ENCODE measurements at places on chromosomes 16 and 17.

DNA sequence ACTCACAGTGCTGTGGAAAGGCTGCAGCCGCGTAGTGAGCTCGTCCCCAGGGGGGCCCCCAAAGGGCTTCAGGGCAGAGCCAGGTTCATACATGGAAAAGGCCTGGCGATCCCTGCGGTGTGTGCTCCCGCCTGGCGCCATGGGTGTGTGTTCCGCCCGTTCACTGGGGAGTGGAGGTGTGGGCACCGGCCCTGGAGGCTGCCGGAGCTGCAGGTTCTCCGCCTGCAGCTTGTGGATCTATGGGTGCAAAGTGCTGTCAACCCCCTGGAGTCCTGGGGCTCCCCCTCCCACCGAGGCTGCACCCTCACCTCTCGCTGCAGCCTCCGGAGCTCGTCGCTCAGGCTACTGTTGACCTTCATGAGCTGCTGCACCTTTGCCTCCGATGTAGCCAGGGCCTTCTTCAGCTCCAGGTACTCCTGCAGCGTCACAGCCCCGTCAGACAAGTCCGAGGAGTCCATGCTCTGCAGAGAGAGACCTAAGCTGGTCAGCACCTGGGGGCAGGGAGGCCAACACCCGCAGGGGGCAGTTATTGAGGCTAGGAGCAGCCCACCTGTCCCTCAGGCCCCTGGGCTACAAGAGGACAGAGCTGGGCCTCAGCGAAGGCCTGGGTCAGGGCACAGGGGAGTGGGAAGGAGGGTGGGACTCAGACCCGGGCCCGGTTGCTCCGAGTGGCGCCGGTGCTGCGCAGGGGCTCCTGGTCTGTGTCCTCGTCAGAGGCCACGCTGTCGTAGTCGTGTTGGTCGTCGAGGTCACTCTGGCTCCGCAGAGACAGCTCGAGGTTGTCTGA, 7.9 kb downstream of the TP53I13 start:
- no peak for DNase-seq

- no peak for DNase-seq
Observed at GRCh38 chr16:66930189-66930588, 4.0 kb downstream of the CIAO2B start.

DNA sequence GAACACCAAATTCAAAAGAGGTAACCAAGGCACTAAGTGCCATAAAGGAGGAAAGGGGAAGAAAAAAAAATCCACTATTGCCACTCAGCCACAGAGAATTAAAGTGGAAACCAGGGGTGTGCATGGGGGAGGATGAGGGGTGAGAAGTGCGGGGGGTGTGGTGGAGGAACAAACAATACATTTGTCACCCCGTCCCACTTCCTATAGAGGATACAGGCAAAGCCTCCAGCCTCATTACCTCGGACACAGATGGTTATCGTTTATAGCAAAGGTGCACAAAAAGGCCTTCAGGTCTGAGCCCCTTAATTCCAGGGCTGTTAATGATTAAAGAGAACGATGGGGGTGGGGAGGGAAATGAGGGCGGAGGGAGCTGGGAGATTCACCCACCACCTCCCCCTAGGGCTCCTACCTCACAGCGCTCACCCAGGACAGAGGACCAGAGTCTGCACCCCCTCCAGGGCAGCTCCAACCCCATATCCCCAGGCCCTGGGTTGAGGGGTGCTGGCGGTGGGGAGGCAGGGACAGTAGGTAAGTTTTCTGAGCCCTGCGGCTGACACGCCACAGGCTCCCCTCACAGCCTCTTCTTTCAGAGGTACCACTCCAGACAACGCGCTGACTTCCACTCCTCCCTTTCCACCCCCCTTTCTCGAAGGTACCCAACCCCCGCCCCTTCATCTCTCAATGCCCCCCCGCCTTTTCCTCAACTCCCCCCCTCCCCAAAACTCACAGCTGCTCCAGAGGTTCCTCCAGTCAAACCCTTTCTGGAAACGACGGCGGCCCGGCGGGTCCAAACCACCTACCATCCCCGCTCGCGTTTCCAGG, 470 bp downstream of the DCUN1D3 start:
- no peak for DNase-seq

GRCh38 chr16:67183-67791, 5.1 kb downstream of the RHBDF1 start:
- no peak for DNase-seq

DNA sequence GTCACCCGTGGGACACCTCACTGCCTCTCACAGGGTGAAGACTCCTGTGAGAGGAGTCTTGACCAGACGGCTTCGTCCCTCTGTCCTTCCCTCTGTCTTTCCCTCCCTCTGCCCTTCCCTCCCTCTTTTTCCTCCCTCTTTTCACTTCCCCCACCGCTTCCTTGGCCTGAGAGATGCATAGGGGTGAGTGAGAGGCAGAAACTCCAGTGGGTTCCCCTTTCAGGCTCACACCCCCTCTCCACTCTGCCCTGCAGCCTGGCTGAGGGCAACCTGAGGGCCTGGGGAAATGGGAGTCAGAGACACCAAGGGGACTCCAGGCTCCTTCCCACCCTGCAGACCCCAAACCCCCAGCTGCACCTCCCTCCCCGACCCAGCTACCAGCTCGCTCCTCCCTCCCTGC, 14.6 kb upstream of the KRT17 start:
- DNase-seq, result no peak

DNA sequence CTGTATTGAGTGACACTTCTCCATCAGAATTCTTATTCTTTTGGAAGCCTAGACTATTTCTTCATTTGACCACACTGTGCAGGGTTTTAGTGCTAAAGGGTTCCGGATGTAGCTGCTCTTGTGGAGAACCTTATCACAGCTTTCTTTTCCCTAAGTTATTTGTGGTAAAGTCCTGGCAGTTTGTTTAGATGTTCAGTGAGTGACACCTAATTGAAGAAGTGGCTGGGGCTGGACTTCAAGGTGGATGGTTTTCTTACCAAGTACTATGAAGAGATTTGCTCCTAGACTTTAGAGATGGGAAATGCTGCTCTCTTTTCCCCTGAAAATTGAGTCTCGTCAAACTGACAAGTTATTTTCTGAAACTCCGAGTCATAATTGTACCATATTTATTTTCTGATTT, 144.0 kb upstream of the TBX2 start:
- DNase-seq, result no peak

DNA sequence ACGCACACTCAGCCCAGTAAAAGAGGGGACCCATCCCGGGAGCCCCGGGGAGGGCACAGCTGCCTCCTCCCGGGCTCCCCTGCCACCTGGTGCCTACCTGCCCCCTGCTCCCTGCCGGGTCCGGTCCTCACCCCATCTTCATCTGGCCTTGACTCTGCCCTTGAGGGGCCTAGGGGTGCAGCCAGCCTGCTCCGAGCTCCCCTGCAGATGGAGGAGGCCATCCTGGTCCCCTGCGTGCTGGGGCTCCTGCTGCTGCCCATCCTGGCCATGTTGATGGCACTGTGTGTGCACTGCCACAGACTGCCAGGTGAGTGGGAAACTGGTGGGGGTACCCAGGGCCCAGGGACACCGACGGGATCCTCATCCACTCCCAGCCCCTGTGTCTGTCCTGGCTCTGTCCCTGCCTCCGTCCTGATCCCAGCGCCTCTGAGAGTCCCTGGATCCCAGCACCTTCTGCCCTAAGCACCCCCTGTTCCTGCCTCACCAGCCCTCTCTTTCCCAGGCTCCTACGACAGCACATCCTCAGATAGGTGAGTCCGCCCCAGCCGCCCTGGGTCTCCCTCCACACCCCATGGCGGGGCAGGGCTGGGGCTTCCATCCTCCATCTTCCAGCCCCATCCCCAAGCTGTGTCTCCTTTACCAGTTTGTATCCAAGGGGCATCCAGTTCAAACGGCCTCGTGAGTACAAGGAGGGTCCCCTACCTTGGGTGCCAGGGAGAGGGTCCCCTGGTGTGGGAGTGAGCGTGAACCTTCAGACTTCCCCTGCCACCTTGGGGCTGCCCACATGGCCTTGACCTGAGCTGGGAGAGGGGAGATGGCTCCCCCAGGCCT, 574 bp downstream of the LAT start:
- DNase-seq, result no peak

DNA sequence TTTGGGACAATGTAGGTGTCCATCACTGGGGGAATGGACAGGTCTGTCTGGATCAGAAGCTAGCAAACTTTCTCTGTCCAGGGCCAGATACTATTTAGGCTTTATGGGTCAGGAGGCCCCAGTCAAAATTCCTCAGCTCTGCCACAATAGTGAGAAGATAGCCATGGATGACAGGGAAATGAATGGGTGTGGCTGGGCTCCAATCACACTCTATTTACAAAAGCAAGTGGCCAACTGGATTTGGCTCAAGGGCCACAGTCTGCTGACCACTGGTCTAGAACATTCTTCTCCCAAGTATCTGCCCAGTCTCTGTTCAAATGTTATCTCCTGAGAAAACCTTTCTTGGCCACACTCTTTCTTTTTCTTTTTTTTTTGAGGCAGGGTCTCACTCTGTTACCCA, 339.9 kb downstream of the SOX9 start:
- DNase-seq, result no peak

GRCh38 chr16:88382491-88383400, at the start of gene ZNF469:
Gene ZNF469 (plus strand): TSS chr16:88382959. CDS start chr16:88427471, 44,512 bp downstream.
- peak; percentile 31 for DNase-seq

DNA sequence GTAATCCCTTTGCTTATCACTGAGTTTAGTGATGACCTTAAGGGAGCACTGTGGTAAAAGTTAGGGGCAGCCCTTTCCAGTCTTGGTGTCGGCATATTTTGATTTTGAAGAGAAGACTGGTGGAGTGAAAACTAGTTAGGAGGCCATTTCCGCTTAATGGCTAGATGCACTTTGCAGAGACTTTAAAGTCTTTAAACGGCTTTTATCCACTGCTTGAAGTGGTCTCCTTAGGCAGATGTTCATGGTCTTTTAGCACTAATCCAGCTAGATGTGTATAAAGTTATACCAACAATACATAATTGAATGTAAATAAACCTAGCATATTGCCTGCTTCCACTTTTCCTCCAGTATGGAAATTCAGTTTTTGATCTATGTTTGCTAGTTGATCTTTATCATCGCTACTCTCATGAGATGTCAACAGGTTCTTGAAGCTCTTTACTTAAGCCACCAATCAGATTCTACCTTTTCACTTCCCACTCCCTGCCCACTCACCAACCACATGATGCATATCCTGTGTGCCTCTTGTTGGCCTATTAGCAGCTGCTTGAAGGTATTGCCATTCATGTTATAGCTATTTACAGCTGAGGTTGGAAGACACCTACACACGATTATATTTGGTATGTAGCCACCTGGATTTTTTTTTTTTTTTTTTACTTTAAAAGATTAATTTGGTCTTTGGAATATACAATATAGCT, 132.0 kb downstream of the NLK start:
- DNase-seq, result peak; percentile 30

DNA sequence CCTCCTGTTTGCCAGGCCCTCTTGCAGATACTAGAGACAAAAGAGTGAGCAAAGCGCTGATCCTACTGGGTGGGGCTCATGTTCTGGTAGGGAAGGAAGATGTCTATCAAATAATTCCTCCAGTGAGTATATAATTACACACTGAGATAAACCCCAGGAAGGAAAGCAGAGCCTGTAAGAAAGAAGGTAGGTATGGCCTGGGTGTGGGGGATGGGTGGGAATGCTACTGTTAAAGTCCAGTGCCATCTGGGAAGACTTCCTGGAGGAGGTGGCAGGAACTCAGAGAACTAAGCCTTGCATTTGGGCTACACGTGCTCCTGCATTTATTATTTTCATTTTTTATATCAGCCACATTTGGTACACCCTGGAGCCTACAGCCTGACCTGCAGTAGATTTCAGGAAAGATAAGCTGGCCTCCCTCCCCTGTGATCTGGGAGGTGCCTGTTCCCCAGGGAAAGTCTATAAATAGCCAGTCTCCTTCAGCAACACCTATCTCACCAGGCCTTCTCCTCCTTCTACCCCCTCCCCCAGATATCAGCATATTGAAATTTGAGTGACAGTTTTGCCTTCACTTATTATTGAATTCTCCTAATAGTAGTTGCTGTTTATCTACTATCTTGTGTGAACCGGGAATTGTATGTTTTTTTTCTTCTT, 11.5 kb downstream of the ATP2C2 start:
- no peak for DNase-seq

DNA sequence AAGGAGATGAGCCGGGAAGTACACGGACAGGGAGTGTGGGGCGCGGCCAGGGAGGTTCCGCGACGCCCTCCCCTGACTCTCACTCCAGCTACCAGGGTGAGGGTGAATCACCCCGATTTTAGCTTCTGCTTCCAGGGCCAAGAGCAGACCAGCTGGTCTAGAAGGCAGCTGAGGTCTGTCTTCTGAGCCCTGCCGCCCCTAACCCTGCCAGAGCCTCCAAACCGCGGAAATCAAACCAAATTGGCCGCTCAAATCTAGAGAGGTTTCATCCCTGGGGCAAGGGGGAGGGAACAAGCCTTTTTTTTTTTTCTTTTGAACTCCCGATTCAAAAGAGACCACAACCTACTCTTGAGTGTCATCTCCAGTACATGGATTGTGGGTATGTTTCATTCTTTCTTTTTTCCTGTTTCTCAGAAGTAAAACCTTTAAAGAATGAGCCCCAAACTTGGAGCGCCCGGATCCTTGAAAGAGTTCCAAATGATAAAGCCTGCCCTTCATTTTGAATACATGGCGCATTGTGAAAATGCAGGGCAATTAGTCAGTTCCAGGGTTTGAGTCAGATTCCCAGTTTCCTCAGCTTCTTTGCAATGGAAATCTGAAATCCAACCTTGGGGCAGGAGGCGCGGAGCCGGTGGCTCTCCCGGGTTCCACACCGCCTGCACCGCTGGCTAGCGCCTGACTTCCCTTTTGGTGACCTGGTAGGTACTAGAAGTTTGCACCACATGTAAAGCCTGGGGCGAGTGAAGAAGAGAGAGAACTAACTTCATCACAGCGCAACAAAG, 16.5 kb upstream of the ZFHX3 start:
- no peak for DNase-seq

DNA sequence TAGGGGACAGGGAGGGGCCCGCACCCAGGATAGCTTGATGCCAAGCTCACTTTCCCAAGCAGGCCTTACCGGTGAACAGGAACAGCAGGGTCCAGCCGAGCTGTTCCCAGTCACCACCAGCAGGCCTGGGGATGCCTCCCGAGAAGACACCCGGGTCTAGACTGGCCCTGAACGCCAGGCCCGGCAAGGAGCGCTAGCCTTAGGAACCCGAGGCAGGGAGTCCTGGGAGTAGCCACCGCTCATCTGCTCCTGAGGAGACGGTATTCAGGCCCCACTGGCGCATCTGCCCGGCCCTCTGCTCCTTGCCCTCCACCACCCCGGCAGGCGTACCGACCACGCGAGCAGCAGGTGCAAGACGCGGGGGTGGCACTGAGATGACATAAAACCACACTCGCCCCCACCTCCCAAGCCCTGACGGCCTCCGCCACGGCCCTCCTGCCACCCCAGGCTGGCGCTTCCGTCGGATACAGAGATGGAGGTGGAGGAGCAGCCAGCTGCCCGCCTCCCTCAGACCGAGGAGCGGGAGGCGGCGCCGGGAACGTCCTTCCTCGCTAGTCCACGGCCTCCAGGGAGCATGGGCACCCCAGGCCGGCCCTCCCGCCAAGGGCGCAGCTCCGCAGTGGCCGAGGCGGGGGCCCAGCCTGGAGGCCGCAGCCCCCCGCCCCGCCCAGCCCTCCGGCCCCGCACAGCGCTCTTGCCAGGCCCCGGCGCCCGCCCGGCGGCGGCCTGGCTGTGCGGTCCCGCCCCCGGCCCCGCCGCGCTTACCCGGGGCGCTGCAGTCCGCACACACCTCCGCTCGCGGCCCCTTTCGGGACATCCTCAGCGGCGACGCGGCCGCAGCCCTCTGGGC, 661 bp downstream of the GIT1 start:
- peak; percentile 71 for DNase-seq
